ENCODE measurements at places on chromosomes 7 and 10.

DNA sequence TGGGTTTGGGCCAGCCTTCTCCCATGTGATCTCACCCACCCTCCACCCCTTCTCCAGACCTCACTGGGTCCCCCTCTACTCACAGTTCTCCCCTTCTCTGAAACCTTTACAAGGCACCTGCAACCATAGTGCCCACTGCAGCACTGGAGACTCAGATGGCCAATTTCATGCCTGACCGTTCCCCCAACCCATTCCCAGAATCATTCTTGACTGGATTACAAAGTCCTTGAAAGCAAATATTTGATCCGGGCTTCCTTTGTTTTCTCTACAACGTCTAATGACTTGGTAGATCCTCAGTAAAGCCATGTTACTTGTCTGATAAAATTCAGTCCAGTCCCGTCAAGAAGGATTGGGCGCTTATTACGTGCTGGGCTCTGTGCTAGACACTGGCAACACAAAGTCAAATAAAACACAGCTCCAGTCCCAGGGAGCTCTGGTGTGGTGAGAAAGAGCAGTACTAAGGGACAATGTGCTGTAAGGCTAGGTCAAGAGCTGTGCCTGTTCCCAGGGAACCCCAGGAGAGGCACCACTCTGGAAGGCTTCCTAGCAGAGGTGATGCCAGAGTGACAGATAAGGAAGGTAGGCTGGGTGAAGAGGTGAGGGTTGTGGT lies 36.5 kb downstream of the SH3PXD2A start:
- DNase-seq: no peak

GRCh38 chr10:111593578-111593977 lies 516.7 kb downstream of the ADRA2A start:
- no peak for DNase-seq

DNA sequence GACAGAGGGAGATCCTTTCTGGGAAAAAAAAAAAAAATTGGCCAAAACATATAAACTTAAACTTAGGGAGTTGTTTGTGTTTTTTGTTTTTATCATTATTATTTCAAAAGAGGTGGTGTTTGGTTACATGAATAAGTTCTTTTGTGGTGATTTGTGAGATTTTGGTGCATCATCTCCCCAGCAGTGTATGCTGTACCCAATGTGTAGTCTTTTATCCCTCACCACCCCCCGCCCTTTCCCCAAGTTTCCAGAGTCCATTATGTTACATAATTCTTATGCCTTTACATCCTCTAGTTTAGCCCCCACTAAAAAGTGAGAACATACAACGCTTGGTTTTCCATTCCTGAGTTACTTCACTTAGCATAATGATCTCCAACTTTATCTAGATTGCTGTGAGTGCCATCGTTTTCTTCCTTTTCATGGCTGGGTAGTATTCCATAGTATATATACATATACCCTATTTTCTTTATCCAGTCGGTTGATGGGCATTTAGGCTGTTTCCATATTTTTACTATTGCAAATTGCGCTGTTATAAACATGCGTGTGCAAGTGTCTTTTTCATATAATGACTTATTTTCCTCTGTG lies 148.1 kb upstream of the ZNF92 start:
- DNase-seq: no peak

GRCh38 chr10:128657548-128657947 lies 531.3 kb upstream of the MKI67 start:
- peak; percentile 42 for DNase-seq

- DNase-seq: no peak
Measured at GRCh38 chr7:106236065-106236464, 48.7 kb downstream of the NAMPT start.

- no peak for DNase-seq
Measured at GRCh38 chr10:110403593-110403992, 94.1 kb upstream of the DUSP5 start.

DNA sequence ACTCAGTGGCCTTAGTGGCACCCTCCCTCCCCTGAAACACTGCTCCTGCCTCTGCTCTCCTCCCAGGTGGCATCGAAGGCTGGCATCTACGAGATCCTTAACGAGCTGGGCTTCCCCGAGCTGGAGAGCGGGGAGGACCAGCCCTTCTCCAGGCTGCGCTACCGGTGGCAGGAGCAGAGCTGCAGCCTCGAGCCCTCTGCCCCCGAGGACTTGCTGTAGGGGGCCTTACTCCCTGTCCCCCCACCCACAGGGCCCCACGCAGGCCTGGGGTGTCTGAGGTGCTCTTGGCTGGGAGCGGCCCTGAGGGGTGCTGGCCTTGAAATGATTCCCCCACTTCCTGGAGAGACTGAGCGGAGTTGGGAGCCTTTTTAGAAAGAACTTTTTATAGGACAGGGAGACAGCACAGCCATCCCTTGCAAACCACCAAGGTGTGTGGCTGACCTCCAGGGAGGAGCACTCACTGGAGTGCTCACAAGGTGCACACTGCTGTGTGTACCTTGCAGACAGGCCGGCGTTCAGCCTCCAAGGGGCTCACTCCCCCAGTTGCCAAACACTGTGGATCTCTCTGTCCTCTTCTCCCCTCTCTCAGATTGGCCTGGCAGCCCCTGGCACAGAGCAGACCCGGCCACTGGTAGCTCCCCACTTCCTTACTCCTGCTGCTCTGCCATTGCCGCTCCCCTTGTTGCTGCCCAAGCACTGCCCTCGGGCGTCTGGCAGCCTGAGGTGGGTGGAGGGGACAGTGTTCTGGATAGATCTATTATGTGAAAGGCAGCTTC lies 35.8 kb downstream of the PRF1 start:
- no peak for DNase-seq

GRCh38 chr7:69893906-69894305 lies 295.6 kb downstream of the AUTS2 start:
- DNase-seq: no peak

- DNase-seq: no peak
Measured at GRCh38 chr10:126240483-126240882, 147.8 kb downstream of the ADAM12 start.

DNA sequence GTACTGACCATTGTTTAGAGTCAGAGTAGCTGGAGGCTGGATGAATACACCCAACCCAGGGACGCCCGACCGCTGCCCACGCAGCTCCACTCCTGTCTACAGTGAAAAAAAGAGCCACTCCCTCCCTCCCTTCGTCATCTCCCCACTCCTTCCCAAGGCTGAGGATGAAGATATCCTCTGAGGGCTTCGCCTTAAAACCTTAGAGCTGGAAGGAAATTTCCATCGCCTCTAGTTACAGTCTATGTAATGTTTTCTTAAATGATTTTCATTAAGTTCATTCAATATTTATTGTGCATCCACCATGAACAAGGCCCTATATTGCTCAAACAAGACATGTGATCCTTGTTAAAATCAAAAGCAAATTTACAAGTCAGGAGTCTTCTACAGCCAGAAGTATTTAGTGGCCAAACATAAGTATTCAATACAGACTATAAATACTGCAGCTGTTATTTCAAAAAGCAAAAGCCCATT lies 11.3 kb upstream of the SLIT1 start:
- DNase-seq: no peak

DNA sequence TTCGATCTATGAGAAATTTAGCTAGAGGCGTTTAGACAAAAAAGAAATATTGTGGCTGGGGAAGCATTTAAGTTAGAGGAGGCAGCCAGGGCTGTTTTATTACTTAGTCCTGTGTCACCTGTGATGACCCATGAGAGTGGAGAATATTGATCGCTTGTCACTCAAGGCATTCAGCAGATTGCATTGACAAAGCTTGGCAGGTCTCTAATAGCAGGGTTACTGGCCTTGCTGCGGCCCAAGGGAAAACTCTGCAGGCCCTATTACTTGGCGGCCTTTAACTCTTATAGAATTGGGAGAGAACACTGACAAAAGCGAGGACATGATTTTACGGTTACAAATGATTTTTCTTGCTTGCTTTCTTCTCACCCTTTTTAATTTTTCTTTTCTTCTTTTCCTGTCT lies 473.5 kb downstream of the AUTS2 start:
- DNase-seq: no peak

DNA sequence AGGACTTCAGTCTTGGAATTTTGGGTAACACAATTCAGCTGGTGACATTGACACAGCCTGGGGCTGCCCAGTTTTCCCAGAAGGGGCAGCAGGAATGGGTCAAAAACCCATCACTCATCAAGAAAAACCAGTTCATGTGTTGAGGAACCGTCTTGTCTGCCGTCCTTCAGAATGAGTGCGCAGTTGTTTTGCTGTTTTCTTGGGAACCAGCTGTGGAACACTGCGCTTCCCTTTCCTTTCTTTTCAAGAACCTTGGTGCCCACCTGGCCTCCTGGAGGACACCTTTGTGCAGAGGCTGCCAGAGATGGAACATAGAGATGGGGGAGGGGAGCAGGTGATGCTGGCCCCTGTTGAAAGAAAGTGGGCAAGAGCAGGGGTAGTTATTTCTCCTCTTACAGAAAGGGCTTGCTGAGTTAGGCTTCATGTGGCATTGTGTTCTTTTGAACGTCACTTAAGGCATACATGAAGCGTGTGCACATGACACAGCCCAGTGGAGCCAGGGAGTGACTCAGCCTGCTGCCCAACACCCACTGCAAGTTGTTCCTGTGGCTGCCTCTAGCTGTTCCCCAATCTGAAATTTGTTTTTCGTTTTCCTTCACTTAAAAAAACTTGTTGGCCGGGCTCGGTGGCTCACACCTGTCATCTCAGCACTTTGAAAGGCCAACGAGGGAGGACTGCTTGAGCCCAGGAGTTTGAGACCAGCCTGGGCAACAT lies 87.4 kb upstream of the TNS3 start:
- peak; percentile 85 for DNase-seq

DNA sequence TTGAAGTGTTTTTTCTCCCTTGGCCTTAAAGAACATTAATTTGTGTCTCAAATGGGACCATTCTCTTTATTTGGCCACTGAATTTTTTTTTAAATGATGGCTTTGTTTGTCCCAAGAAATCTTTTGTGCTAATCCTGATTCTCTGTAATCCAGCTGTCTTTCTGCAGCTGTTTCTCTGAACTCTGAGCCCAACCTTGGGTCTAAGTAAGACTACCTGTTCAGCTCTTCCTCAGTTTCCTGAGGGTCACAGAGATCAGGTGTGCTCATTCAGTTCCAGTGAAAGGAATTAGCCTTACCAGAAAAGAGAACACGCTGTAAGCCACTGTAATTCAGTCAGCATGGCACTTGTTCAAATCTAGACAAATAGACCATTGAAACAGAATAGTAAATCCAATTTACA lies 94.2 kb downstream of the ANKIB1 start:
- no peak for DNase-seq

GRCh38 chr10:80451132-80451531 lies 3.0 kb upstream of the TSPAN14 start:
- no peak for DNase-seq

DNA sequence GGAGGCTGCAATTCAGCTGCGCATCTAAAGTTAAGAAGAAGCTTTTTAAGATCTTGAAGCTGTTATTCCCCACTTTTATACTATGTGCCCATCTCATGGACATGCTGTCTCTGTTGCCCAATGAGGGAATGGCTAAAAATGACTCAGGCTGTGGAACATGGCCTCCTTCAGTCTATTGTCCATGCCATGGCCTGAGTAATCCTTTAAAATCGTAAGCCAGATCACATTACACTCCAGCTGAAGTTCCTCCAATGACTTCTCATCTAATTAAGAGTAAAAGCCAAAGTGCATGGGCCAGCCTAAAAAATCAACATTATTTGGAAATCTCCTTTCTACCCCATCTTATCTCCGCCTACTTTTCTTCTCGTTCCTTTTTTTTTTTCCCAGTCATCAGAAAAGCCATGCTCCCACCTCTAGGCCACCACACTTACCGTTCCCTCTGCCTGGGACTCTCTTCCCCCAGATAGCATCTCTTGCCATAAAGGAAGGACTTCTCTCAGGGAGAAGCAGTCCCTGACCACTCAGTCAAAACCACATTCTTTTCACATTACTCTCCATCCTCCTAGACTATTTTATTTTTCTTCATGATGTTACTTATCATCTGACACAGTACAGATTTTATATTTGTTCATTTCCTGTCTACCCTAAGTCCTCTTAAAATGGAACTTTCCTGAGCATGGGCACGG lies 337.4 kb downstream of the PRPF18 start:
- no peak for DNase-seq

DNA sequence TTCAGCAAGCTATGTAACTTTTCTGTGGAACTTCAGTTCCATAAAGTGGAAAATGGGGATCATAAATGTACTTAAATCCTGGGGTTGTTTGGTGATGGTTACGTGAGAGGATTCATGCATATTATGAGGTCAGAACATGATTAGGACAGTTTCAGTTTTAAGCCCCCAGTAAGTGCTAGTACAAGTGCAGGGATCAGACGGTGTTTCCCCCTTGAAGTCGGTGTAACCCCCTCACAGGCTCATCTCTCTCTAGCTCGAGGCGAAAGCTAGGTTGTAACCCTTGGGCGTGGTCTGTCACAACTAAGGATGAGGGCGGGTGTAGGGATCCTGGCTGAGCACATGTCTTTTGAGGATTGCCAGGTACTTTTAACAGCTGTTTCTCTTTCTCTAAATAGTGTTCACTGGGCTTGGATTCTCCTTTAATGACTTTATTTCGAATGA lies 84.7 kb downstream of the SPAG6 start:
- no peak for DNase-seq

- DNase-seq: no peak
Measured at GRCh38 chr7:45024126-45024744, 24.2 kb downstream of the CCM2 start.

DNA sequence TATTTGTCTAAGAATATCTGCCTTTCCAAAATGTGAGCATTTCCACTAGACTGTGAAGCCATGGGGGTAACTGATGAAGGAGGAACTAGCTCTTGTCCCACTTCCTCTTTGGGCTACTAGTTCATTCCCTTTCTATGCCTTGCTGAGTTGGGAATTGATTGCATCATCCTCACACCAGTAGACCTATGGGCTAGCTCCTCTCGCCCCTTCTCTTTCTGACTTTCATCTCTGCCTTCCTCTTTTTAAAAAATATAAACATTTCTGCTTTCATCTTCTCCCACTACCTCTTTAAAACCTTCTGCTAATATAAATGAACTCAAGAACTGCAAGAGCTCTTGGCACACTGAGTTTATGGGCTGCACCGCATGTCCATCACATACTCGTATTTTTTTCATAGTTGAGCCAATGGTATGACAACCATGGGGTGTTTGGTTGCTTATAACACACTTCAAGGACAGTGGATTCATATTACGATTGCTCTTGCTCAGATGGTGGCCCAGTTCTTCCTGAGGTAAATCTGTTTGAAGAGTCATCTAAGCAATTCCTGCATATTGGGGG lies 182.0 kb downstream of the REEP3 start:
- DNase-seq: no peak

- no peak for DNase-seq
Measured at GRCh38 chr10:126841341-126841895, 63.8 kb upstream of the DOCK1 start.

DNA sequence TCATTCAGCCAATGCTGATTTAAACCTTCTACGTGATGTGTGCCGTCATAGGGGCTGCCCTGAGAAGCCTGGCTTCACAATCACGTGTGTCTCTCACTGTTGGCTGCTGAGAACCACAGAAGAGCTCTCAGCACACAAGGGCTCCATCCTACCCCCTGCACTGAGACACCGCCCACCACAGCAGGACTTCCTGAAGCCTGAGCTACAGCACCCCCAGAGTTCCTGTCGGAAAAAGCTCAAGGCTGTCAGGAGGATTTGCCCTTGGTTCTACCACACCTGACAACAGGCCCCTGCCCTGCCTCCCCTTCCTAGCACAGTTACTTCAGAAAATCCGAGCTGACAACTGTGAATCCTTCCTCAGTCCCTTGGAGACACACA lies 191.9 kb downstream of the MAD1L1 start:
- DNase-seq: no peak

GRCh38 chr10:46293832-46294640 lies 7.2 kb downstream of the ANTXRL start:
- DNase-seq: peak; percentile 48

- DNase-seq: no peak
Measured at GRCh38 chr10:87816898-87817608, 973 bp downstream of the ATAD1 start.

All from breast epithelium (tissue), 4 donors.